ENCODE measurements at places on chromosomes 11 and 22.

DNA sequence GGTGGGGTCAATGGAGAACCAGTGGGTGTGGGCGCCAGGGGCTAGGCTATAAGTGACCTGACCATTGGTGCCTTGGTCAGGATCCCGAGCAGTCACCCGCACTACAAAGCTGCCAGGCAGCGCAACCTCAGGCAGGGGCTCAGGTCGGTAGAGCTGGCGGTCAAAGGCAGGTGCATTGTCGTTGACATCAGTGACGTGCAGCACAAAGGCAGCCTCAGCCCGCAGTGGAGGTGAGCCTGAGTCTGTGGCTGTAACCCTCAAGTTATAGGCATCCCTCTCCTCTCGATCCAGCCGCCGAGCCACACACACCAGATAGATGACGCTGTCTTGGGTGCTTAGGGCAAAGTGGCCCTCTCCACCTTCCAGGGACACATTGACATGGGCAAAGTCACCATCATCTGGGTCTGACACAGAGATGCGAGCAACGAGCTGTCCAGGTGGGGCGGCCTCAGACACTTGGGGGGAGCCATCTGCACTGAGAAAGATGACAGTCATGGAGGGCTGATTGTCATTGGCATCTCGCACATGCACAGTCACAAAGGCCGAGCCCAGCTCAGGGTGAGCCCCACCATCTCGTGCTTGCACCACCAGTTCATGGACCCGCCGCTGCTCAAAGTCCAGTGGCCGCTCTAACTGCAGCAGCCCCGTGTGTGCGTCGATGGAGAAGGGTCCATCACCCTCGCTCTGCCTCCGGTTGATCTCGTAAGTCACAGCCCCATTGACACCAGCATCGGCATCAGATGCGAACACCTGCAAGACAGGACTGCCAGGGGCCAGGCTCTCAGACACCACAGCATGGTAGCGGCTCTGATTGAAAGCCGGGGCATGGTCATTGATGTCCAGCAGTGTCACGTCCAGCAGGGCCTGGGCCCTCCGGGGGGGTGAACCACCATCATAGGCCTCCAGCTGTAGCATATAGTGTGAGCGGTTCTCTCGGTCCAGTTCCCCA, 15.3 kb downstream of the DCHS1 start:
- DNase-seq: no peak

GRCh38 chr11:61980783-61981541, 13.5 kb upstream of the FTH1 start:
- no peak for DNase-seq

DNA sequence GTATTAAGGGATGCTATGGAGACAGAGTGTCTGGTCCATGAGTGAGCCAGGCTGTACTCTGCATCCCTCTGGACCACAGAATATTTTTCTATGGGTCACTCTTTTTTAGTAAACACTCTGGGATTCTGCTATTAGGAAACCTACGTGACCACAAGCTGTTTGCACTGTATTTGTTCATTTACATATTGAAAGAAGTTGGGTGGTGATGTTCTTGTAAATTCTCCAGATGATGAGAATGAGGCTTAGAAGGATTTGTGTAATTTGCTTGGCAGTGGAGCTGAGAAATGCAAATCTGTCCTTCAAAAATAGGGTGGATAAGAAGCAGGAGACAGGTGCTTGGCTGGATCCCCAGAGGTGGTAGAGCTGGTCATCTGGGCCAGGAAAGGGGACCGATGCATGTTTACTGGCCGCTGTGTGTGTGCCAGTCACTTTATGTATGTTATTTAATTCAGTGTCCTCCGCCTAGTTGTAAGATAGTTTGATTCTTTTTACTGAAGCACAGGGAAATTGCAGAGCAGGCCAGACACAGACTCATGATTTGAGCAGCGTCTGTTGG, 63.7 kb upstream of the HEPHL1 start:
- no peak for DNase-seq

DNA sequence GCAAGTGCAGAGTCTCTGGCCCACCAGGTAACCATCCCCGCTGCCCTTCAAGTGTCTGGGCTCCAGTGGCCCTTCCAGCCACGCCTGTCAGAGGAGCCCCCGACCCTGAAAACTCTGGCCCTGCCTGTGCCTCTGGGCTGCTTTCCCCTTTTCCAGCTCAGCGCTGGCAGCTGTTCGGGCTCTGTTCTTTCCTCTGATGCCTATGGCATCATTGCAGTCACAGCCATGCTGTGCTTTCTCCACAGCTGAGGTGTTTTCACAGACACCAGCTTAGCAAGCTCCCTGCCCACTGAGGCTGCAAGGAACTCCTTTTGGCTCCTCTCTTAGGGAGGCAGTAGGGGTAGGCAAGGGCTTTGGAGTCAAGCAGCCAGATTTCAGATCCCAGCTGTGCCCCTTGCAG, 21.2 kb downstream of the P2RX3 start:
- DNase-seq: no peak

- peak; percentile 24 for DNase-seq
These were observed 29.9 kb downstream of the SERPIND1 start for GRCh38 chr22:20803696-20804324.

DNA sequence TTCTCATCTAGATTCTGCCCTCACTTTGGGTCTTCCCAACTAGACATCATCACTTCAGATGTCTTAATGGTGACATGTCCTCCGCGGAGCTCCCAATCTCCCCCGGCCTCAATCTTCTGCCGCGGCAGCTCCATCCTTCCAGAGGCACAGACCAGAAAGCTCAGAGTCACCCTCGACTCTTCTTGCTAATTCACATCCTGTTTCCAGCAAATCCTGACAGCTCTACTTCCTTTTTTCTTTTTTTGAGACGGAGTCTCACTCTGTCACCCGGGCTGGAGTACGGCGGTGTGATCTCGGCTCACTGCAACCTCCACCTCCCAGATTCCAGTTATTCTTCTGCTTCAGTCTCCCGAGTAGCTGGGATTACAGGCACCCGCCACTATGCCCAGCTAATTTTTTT, 54.5 kb downstream of the CACNG2 start:
- DNase-seq: no peak

GRCh38 chr22:24796860-24797259, 9.2 kb upstream of the SGSM1 start:
- no peak for DNase-seq

GRCh38 chr22:28541137-28541536, 138.5 kb downstream of the TTC28 start:
- DNase-seq: no peak

DNA sequence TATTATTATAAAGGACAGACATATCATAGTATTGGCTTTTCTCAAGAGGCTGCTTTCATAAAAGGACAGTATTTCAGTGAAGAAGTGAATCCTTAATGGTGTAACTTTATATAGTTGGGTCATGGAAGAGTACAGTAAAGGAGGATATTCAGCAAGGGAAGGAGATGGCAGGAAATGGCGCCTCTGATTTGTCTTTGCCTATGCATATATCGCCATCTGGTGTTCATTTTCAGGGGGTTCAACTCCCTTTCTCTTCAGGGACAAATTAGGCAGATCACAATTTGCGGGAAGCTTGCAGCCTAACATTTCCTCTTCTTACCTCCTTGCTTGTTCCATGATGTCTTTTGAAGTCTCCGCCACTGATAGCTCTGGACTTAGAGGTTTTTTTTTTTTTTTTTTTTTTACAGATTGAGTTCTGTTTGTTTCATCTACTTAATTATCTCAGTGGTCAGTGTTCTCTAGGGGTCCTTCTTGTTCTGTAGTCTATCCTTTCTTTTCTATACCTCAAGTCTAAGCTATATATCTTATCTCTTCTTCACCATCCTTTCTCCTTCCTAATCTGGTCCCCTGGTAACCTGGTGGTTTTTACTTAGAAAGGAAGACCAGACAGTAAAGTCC, 21.8 kb upstream of the RRM1 start:
- peak; percentile 70 for DNase-seq

DNA sequence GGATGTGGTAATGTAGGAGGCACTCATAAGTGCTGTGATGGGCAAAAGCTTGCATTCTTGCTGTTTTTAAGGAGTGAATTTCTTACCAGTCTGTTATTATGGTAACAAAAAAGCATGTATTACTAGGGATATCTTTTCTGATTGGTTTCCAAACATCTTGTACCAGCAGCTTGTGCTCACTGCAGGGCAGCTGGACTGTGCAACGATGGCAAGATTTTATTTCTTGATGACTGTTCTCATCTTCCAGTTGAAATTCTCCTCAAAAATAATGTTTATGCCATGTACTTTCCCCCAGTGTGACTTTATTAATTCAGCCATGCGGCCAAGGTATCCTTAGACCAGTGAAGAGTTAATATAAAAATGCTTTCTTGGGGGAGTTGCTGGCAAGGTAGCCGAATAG, 35.4 kb downstream of the EMSY start:
- DNase-seq: no peak

GRCh38 chr11:15045891-15046290, 27.5 kb upstream of the CALCB start:
- no peak for DNase-seq

GRCh38 chr11:60900673-60901404, 5.5 kb downstream of the PRPF19 start:
- no peak for DNase-seq

- DNase-seq: no peak
These were observed 62.9 kb upstream of the PRODH start for GRCh38 chr22:18999008-18999407.

- DNase-seq: peak; percentile 17
These were observed 51.0 kb upstream of the PRSS23 start for GRCh38 chr11:86749376-86749775.

GRCh38 chr11:445765-446588, 4.1 kb upstream of the PTDSS2 start:
- no peak for DNase-seq
